Stomach (tissue), 19 donors: ENCODE measurements at places on chromosomes 12 and 14. TPM values are rescaled to one million over a fixed set of nuclear protein-coding genes. Genes with fewer than 3 reads are reported as not detected.

Gene FGF23
- not detected for total RNA-seq

Gene KRT72
- total RNA-seq: not detected

Gene SCNN1A
- total RNA-seq: 284 TPM

Gene EPYC
- total RNA-seq: not detected

Gene FOXM1
- 3.5 TPM for total RNA-seq

- no peaks in the 10 kb centered on the region for H3K27me3 ChIP-seq
- no peak overlapping the region for H3K4me3 ChIP-seq
- peaks cover 48% of the 10 kb centered on the region for H3K4me1 ChIP-seq
- no peak overlapping the region for H3K27ac ChIP-seq
Observed at GRCh38 chr12:104499668-104500332, 43.1 kb downstream of the CHST11 start.

DNA sequence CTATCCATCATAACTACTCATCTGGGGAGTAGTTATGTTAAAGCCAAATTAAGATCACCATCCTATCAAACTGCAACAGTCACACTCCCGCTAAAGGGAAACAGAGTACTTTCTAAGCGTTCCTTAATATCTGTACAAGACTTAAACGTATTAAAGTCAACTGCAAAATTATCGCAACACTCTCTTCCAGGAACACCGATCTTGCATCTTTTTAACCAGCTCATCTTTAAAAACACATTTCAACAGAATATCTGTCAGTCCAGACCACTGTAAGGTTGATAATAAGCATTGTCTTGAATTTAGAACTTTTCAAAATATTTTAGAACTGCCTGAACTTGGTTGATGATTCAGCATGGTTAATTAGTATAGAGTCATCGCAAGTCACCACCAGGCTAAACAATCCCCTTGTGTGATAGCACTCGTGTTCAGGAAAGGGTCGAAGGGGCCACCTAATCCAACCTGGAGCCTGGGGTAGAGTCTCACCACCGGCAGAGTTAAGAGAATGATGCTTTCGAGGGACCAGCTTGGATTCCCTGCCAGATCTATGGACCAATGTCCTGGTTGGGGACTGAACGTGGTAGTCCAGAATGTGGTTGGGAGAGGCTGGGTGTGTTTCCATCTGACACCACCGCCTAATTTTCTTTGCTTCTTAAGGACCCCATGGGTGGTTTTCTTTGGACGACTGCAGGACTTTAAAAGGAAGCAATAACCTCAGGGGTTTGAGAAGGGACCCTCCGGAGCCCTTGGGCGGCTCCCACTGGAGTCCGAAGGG lies 890 bp downstream of the SPTLC2 start:
- H3K36me3 ChIP-seq: no peaks in the 10 kb centered on the region
- H3K4me1 ChIP-seq: peaks cover 24% of the 10 kb centered on the region
- H3K4me3 ChIP-seq: peak overlapping the region; percentile 87
- H3K27ac ChIP-seq: peak overlapping the region; percentile 95
- DNase-seq: no peak

- H3K27ac ChIP-seq: no peak overlapping the region
- H3K27me3 ChIP-seq: no peaks in the 10 kb centered on the region
- no peaks in the 10 kb centered on the region for H3K4me1 ChIP-seq
Observed at GRCh38 chr14:24481622-24482324, 26.3 kb downstream of the CMA1 start.

GRCh38 chr12:57694459-57695019 lies 607 bp downstream of the OS9 start:
- H3K36me3 ChIP-seq: peaks cover 38% of the 10 kb centered on the region
- H3K27me3 ChIP-seq: peaks cover under 1% of the 10 kb centered on the region
- H3K27ac ChIP-seq: peak overlapping the region; percentile 85
- no peak for DNase-seq

DNA sequence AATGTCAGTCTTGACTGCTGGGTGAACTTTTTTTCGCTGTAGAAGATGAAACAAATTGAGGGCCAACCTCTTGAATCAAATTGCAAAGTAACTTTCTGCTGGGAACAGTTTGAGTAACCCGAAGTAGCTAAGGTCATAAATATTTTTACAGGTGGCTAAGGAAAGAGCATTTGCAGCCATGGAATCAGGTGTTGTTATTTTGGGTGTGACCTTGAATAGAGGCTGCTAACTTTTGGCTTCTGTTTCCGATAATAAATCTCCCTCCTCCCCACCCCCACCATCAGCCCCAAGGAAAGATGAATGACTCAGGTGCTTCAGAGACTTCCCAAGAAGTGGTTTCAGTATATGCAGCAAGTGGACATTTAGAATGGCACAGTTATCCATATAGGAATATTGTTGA lies 571.7 kb downstream of the DIO2 start:
- no peaks in the 10 kb centered on the region for H3K27me3 ChIP-seq
- no peak overlapping the region for H3K4me3 ChIP-seq
- H3K4me1 ChIP-seq: peaks cover 10% of the 10 kb centered on the region
- no peak overlapping the region for H3K27ac ChIP-seq
- no peaks in the 10 kb centered on the region for H3K36me3 ChIP-seq

DNA sequence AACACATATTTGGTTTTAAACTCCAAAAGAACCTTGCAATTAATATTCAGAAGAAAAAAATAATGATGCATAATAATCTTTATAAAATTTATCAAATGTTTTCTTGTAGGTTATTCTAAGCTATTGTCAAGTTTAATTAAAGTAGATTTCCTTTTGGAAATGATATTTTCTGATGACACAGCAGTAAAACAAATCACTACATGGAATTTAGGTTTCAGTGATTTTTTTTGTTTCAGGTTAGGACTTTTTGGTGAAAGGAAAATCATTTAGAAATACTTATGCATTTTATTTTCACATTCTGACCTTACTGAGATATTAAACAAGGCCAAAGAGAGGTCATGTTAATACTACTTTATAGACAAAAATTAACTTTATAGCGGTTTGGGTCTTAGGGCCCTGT lies 1067.2 kb downstream of the TMTC2 start:
- no peaks in the 10 kb centered on the region for H3K36me3 ChIP-seq
- no peak overlapping the region for H3K27ac ChIP-seq
- H3K27me3 ChIP-seq: no peaks in the 10 kb centered on the region
- H3K4me3 ChIP-seq: no peak overlapping the region

- no peak for DNase-seq
- H3K27ac ChIP-seq: peak overlapping the region; percentile 7
- H3K4me1 ChIP-seq: peaks cover 41% of the 10 kb centered on the region
- H3K27me3 ChIP-seq: no peaks in the 10 kb centered on the region
Observed at GRCh38 chr14:69705706-69706105, 61.2 kb upstream of the SRSF5 start.

GRCh38 chr14:28776482-28777266 lies 10.1 kb downstream of the FOXG1 start:
- H3K4me1 ChIP-seq: peaks cover 6% of the 10 kb centered on the region
- DNase-seq: no peak
- H3K4me3 ChIP-seq: no peak overlapping the region
- peaks cover 99% of the 10 kb centered on the region for H3K27me3 ChIP-seq
- H3K36me3 ChIP-seq: no peaks in the 10 kb centered on the region

DNA sequence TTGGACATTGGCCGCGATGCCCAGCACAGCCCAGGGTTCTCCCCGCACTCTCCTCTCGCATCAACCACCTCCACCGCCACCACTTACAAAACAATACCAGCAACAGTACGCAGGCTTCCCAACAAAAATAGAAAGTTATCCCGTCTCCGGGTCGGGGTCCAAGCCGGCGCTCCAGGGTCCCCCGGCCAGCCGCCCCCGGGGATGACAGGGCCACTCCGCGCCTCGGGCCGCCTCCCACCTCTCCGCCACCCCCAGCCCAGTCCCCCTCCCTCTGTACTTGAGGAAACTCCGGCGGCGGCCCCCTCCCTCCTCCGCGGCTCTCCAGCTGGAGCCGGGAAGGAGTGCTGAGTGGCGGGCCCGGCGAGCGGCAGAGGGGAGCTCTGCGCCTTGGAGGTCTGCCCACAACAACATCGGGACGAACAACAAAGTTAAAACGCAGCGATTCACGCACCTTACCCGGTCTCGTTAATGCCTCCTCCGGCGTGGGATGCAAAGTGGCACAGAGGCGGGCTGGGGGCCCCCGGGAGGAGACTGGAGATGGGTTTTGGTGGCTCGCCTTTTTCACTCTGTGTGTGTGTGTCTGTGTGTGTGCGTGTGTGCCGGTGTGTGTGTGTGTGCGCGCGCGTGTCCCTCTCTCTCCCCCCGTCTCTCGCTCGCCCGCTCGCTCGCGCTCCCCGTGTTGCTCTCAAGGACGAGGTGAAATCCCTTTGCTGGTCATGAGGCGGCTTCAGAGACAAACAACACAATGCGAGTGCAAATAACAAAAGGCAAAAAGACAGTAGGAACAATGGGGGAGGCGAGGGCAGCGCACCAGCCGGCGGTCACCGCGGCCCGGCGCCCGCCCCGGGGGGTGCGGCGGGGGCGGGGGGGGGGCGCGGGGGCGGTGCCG lies 386.8 kb downstream of the BCAT1 start:
- H3K4me1 ChIP-seq: no peaks in the 10 kb centered on the region
- H3K36me3 ChIP-seq: no peaks in the 10 kb centered on the region
- peak; percentile 88 for DNase-seq
- H3K27ac ChIP-seq: peak overlapping the region; percentile 81
- peak overlapping the region; percentile 89 for H3K4me3 ChIP-seq
- H3K27me3 ChIP-seq: peaks cover 22% of the 10 kb centered on the region

GRCh38 chr12:46452776-46453175 lies 80.2 kb upstream of the SLC38A2 start:
- peaks cover 32% of the 10 kb centered on the region for H3K4me1 ChIP-seq
- no peak overlapping the region for H3K27ac ChIP-seq
- H3K27me3 ChIP-seq: no peaks in the 10 kb centered on the region
- H3K4me3 ChIP-seq: no peak overlapping the region
- no peaks in the 10 kb centered on the region for H3K36me3 ChIP-seq

- no peaks in the 10 kb centered on the region for H3K36me3 ChIP-seq
- no peak for DNase-seq
- no peak overlapping the region for H3K4me3 ChIP-seq
- no peaks in the 10 kb centered on the region for H3K4me1 ChIP-seq
- H3K27me3 ChIP-seq: peaks cover 7% of the 10 kb centered on the region
- no peak overlapping the region for H3K27ac ChIP-seq
Observed at GRCh38 chr12:20000229-20000849, 368.0 kb upstream of the PDE3A start.
